ENCODE measurements at places on chromosomes 6 and 20.

DNA sequence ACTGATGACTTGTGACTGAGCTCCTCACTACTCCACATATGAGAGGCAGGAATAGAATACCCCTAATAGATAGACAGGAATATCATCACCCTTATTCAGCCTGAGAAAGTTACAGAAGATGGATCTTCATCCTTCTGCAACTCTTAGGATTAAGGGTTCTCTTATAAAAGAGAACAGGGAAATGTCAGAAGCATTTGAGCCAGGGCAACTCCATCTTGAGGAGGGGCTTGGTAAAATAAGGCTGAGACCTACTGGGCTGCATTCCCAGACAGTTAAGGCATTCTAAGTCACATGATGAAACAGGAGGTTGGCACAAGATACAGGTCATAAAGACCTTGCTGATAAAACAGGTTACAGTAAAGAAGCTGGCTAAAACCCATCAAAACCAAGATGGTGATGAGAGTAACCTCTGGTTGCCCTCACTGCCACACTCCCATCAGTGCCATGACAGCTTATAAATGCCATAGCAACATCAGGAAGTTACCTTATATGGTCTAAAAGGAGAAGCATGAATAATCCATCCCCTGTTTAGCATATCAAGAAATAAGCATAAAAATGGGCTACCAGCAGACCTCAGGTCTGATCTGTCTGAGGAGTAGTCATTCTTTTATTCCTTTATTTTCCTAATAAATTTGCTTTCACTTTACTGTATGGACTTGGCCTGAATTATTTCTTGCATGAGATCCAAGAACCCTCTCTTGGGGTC is 97.9 kb downstream of the PLG start:
- DNase-seq: no peak

DNA sequence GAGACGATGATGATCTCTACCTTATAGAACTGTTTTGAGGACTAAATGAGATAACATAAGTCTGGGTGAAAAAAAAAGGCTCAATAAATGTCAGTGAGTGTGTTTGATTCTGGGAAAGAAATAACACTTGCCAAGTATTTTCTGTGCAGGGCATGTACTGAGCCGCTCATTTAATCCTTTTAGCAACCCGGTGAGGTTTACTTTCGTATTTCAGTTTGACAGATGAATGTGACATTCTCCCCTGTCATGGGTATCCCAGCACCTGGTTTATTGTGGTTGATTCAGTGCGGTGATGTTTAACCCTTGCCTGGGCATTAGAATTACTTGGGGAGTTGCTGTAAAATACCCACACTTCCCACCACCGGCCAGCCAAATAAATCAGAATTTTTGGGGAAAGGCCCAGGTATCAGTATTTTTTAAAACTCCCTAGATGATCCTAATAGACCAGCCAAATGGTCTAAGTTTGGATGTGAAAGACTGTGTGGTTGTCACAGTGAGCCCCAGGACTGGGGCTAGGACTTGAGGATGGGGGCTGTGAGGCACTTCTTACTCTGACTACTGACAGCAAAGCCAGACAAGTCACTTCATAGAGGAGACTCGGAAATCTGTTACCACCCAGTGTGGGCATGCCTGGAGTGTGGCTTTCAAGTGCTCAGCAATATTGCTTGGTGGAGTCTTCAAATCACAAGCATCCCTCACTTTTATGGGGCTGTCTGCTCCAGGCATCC is 100.2 kb upstream of the KCNG1 start:
- no peak for DNase-seq

DNA sequence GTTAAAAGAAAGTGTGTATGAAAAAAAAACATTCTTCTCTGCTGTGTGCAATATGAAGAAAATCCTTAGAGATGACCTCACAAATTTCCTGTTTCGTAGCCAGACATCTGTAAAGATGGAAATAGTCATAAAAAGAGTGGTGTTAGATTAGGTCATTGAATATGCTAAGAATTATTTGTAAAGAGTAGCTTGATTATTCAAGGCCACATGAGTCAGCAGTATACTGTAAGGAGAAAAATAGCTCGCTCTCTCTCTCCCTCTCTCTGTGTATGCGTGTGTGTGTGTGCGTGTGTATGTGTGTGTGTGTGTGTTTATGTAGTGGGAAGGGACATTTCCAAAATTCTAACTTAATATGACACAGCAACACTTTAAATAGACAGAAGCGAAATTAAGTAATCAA is 78.8 kb downstream of the PTCHD4 start:
- peak; percentile 11 for DNase-seq

DNA sequence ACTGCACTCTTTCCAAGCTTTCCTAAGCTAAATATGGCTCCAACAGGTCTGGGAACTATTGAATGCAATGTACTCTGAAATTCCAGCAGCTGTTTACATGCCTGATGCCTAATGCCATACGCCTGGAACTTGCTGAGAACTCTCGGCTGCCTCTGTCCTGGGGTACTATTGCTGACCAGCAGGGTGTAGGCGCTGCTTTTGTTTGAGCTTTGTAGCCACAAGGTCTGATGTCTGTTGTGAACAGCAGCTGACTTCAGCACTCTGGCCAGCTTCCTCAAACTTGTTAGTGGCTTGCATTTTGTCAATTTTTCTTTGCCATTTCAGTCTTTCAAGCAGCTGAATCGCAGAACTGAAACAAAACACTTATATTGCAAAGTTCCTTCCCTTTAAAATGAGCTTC is 26.7 kb downstream of the SAYSD1 start:
- peak; percentile 55 for DNase-seq

DNA sequence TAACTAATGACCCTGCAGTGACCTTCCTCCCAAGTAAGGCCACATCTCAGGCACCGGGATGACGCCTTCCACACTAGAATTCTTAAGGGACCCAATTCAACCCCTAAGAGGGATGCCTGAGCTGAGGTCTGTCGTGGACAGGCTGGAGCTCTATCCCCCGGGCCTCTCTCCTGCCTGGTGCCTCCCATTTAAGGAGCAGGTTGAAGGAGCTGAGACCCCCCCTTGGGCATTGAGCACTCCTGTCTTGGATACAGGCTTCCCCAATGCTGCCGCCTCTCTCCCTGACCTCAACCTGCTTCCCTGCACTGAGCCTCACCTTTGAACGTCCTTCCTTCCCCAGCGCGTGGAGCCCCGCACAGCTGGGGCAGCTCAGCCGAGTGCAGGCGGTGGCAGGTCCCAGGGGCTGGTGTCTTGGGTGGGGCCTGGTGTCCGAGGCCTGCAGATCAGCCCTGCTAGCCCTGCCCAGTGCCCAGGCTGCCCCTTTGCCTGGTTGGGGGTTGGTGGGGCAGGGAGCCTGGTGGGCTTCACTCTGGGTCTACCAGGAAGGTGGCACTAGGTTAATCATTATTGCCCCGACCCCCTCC is 19.9 kb upstream of the BHLHE23 start:
- DNase-seq: no peak

- no peak for DNase-seq
Measured at GRCh38 chr20:60752741-60753420, 499.2 kb upstream of the CDH4 start.

DNA sequence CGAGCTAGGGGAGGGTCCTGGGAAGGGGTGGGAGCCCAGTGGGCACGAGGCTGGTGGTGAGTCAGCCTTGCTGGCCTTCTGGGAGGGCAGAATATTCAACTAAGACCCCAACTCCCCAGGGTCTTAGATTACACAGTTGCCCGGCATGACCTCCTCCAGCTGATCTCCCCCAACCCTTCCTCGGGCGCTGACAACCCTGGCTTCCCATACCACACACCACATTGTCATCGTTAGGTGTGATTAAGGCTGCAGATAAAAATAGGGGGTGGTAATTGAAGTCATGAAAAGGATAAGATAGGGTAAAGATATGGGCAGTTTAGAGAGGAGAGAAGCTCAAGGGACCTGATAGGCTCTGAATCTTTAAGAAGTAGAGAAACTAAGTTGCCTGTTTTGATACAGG is 10.5 kb downstream of the CDC40 start:
- no peak for DNase-seq

GRCh38 chr20:58852543-58853271 is at the start of gene GNAS:
Gene GNAS, plus strand, starts transcription at chr20:58852716.
- DNase-seq: peak; percentile 11
